ENCODE measurements at places on chromosomes 16 and 17.

DNA sequence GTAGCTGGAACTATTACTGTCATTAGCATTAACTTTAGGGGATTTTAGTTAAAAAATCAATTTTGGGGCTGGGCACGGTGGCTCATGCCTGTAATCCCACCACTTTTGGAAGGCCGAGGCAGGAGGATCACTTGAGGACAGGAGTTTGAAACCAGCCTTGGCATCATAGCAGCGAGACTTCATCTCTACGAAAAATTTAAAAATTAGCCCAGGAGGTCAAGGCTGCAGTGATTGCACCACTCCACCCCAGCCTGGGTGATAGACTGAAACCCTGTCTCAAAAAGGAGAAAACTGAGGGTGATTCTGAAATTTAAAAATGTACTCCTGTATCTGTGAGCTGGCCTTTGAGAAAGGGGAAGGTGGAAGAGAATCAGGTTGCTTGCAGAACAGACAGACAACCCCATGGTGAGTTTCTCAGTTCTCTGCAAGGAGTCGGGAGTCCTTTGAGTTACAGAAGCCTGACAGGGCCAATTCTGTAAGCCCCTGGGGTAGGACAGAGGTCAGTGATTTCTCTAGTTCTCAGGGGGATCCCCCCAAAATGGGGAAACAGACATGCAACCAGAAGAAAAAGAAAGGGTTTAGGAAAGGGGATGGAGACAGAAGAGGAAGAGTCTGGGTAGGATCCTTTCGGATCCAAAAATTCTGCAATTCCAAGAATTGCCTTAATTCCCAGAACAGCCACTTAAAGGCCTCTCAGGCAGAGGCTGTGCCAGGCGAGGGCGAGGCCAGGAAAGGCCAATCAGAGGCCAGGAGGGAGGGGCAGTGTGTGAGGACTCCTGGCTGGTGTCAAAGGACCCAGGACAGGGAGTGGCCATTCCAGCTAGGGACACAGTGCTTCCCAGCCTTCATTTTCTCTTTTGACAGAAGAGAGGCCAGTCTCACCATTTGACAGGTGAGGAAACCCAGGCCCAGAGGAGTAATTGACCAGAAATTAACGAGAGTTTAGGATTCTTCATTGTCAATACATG is 6.7 kb downstream of the NUPR1 start:
- DNase-seq, result no peak

- peak; percentile 87 for DNase-seq
Observed at GRCh38 chr16:3149630-3150345, 15.0 kb downstream of the ZNF213 start.

DNA sequence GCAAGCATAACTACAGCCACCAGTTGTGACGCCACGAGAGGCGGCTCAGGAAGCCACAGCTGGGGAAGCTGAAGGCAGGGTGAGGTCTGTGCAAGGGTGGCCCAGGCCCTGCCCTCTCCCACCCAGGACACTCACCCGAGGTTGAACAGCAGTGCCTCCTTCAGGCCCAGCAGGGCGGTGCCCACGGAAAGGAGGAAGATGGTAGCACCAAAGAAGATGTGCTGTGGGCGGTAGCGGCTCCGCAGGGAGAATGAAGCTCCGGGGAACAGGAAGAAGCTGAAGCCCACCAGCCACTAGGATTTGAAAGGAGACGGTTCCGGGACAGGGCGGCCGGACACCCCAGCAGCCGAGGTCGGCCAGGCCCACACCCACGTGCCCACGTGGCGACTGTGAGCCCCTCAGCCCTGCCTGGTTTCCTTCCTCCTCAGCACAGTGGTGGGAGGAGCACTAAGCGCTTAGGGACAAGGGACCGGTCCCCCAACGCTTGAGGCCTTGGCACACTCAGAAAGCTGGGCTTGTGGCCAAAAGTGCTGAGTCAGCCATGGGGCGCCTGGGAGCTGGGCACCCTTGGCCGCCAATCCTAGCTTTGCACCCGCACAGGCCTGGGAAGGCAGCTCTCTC is 11.0 kb downstream of the CYB561 start:
- DNase-seq, result peak; percentile 69

DNA sequence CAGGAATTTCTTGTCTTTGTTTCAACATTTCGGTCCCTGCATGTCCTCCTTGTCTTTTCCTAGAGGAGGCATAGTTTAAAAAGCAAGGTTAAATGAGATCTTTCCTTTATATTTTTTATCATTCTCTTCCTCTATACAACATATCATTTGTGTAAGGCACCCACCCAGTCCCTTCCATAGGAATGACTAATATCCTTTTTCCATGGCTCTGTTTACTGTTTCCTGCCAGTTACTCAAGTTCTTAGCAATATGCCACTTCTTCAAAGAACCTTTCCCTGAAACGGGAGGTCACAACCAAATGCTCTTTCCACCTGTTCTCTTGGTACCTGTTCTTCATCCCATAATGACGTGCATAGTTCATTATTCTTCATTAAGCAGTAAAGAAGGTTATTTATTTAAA is 1237.1 kb upstream of the GOT2 start:
- no peak for DNase-seq

DNA sequence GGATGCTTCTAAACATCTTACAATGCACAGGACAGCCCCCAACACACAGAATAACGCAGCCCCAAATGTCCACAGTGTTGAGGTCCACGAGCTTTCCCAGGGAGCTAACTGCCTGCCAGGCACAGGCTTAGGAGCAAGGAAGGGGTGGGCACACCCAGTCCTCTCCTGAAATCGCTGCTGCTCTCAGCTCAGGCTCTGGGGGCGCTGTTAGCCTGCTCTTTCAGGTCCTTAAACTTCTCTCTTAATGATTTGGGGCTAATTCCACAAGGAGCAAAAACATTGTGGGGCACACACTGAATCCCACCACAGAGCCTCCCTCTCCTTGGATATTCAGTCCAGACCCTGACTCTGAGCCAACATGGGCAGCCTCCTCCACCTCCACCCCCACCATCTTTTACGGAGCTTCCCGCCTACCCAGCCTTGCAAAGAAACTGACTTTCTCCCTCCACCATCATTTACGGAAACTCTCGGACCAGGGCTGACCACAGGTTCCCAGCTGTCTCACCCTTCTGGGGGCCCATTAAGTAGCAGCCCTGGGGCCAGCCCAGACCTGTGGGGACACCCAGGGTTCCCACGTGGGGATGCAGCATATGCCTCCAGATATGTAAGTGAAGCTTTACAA is 1.1 kb downstream of the CD300H start:
- DNase-seq, result peak; percentile 82

- peak; percentile 83 for DNase-seq
Observed at GRCh38 chr16:89798832-89799370, 17.5 kb downstream of the FANCA start.

- no peak for DNase-seq
Observed at GRCh38 chr16:72083778-72084404, 9.5 kb downstream of the TXNL4B start.

GRCh38 chr16:27768651-27769272 is 218.8 kb downstream of the KATNIP start:
- DNase-seq, result no peak

DNA sequence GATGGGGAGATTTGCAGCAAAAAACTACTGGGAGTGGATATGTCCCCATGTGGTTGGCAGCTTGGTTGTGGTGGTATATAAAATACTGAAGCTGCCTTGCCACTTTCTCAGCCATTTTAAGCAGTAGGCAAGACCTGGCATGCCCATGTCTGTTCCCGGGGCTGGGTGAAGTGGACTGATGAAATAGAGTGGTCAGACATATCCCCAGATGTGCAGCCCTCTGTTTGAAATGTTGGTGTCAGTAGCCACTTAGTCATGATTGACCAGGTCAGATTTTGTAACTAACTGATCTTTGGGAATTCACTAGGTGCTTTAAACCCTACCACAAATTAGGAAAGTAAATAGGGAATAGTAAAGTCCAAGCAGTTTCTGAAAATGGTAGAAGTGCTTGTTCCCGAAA is 151.6 kb downstream of the PHKB start:
- DNase-seq, result no peak

- DNase-seq, result no peak
Observed at GRCh38 chr17:52064791-52065211, 93.7 kb downstream of the CA10 start.

DNA sequence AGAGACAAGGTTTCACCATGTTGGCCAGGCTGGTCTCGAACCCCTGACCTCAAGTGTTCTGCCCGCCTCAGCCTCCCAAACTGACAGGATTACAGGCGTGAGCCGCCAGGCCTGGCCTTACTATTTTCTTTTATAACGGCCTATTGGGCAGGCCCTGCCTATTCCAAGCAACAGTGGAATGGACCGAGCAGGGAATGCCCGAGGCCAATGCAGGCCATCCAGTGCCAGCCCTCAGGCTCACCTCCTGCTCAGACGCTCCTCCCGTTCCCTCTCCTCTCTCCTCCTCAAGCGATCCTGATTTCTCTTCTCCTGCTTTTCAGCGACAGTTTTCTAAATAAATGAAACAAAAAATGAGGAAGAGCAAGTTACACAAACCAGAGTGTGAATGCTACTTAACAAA is 12.4 kb downstream of the HBQ1 start:
- no peak for DNase-seq

DNA sequence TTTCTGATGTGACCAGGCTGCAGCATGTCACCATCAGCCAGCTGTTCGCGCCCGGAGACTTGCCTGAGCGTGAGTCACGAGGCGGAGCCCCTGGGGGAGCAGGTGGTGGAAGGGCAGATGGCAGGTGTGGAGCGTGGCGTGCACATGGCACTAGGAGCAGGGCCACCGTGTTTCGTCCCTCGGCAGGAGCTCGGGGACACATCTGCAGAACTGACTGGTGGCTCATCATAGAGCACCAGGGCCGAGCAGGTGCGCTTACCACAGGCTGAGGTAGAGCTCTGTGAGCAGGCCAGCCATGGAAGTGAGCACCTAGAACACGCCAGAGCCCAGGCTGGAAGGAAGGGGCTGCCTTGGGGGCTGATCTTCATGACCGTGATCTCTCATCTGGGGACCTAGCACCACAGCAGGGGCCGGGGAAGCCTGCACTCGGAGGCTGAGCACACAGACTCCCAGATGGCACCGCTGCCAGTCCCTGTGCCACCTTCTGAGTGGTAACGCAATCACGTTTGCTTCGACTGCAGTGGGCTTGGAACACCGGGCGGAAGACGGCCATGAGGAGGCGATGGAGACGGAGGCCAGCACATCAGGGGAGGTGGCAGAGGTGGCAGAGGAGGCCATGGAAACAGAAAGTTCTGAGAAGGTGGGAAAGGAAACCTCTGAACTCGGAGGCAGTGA is 61.8 kb upstream of the ENDOV start:
- DNase-seq, result no peak

GRCh38 chr16:66287416-66287815 is 79.1 kb upstream of the CDH5 start:
- DNase-seq, result no peak

DNA sequence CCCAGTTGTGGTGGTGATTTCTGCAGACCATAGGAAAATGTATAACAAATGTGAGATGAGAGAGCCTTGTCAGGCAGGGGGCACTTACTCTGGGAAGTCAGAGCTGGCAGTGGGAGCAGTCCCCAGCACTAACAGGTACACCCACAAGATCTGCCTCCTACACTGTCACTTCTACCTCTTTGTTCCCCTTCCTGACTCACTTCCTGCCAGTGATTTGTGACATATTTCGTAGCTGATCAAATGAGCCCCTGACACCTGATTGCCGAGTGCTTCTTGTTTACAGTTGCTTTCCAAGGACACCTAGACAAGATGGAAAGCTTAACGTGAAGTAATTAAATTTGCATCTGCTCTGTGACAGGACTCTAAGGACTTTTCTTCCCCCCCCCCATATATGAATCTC is 40.5 kb downstream of the FTO start:
- no peak for DNase-seq

DNA sequence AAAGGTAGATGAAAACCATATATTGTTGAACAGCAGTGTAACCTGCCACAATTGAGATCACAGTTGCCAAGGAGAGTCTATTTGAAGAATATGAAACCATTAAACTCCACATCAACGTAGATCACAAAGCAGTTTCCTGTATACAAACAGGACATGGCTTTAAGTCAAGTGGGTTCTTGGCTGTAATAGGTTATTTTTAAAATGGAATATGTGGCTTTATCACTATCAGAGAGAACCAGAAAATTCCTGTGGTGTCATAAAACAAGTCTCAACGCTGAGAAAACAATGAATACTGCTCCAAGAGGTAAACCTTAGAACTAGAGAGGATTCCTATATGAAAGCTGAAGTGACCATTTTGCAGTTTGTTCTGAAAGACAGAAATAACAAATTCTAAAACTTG is 999.7 kb downstream of the CDH11 start:
- no peak for DNase-seq

- peak; percentile 23 for DNase-seq
Observed at GRCh38 chr17:81684442-81684911, 666 bp downstream of the HGS start.

Data from SK-N-SH (cell line).